Activated naive CD4-positive, alpha-beta T cell treated with anti-CD3 and anti-CD28 coated beads for 36 hours (primary cell): ENCODE measurements at places on chromosomes 4 and X.

- no peak for DNase-seq
These were observed 42.9 kb upstream of the DDX60 start for GRCh38 chr4:168361365-168362024.

- DNase-seq: no peak
These were observed 71.7 kb upstream of the TLR3 start for GRCh38 chr4:185997296-185997695.

DNA sequence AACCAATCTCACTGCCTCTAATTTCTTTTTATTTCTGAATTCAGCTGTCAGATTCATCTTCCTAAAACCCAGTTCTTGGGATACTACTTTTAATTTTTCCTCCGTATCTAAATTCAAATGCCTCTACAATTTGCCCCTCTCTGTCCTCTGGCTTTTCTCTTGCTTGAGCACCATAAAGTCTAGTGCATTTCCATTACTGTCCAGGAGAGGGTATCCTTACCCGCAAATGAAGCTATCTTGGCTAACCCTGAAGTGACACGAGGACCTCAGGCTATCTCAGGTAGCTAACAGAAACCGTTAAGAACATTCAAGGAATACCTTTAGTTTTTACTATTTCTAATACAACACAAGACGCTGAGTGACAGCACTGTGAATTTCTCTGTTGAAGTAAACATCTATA lies 49.4 kb upstream of the PRR32 start:
- no peak for DNase-seq

DNA sequence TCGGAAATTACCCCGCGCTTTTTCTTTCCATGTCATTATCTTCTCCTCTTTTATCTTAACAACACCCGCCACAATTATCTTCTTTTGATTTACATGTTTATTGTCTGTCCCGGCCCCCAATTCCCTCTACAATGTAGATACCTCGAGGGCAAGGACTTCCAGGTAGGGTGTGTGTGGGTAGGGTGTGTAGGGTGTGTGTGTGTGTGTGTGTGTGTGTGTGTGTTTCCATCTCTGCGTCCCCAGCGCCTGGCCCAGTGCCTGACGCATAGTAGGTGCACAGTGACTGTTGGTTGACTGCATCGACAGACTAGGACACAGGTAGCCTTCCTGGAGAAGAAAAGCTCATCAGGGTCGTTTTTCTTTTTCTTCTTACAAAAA lies 103.1 kb downstream of the UCHL1 start:
- no peak for DNase-seq

GRCh38 chr4:73103799-73104503 lies 34.4 kb upstream of the COX18 start:
- DNase-seq: no peak

DNA sequence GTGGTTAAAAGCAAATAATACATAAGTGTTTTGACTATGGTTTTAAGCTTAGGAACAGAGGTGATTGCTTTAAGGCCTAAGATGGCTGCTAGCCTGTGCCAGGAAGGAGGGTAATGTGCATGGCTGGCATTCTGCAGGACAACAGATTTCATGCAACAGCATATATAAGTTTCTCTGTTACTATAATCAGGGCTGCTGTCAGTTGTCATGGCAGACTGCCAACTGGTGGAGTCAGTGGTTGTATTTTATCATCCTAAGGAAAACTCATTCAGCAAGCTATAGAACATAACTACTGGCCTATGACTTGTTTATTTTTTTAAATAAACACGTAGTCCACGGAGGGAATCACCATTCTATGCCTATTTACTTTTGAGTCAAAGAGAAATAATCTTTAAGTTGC lies 77.7 kb upstream of the DCAF8L1 start:
- DNase-seq: no peak

GRCh38 chrX:56803850-56804681 lies 75.0 kb downstream of the NBDY start:
- DNase-seq: no peak

GRCh38 chrX:45735571-45735970 lies 534.9 kb upstream of the DIPK2B start:
- no peak for DNase-seq

DNA sequence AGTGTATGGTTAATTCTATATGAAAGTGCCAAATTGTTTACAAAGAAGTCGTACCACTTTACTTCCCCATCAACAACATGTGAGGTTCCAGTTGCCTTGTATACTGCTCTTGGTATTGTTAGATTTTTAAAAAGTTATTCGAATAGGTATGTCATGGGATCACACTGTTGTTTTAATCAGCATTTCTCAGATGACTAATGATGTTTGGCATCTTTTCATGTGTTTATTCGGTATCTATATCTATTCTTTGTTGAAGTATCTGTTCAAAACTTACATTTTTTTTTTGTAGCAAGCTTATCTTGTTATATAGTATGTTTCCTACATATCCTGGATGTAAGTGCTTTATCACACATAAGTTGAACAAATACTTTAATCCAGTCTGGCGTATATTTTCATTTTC lies 99.4 kb upstream of the MAB21L2 start:
- no peak for DNase-seq

GRCh38 chr4:8843597-8843996 lies 28.0 kb downstream of the HMX1 start:
- DNase-seq: no peak

GRCh38 chr4:159669094-159669493 lies 566.2 kb downstream of the RAPGEF2 start:
- no peak for DNase-seq
